ENCODE measurements at places on chromosomes 3 and 15.

DNA sequence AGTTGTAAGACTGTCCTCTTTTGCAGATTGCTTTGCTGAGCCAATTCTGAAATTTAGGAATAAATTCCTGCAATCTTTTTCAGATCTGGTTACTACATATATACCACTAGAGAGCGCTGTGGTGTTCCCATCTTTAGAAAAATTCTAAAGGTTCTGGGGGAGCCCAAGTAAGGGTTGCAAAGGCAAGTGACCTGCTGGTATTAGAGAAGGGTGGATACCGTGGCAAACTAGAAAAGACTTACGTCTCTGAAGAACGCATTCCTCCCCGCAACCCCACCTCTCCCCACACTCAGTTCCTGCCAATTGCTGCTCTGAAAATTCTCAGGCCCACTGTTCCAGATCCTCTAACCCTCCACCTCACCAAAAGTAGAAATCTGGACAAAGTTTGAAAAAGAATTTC is 48.5 kb downstream of the EFHB start:
- DNase-seq, result no peak

GRCh38 chr3:98012979-98013378 is 22.1 kb downstream of the GABRR3 start:
- DNase-seq, result no peak

- DNase-seq, result no peak
Measured at GRCh38 chr3:186260726-186261125, 101.3 kb downstream of the DGKG start.

DNA sequence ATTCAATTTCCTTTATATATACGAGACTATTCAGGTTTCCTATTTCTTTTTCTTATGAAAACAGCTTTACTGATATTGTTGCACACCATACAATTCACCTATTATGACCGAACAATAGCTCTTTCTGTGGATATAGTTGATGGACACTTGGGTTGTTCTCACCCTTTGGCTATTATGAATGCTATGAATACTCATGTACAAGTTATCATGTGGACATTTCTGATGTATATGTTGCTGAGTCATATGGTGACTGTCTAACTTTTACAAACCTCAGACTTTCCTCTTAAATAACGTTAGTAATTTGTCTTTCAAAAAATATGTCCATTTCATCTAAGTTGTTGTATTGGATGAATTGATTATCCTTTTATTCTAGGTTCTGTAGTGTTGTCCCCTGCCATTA is 15.7 kb upstream of the USF3 start:
- no peak for DNase-seq

DNA sequence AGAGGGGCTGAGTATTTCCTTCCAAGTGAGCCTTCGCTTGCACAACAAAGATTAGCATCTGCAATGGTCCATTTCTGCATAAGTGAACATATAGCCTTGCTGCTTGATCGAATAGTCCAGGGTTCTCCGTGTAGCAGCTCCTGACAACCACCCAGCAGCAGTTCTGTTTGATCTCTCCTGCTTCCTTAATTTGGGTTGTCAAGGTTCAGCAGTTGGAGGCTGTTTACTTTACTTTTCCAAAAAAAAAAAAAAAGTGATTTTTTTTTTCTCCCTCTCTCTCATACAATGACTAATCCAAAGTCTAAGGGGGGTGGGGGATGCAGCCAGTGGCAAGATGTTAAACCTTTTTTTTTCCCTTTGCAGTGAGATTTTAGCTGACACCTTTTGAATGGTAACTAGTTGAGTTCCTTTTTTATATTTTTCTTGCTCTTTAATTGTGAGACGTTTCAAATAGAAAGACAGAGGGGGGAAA is 3.6 kb downstream of the FOXP1 start:
- DNase-seq, result peak; percentile 7

GRCh38 chr15:51185213-51186159 is 90.8 kb upstream of the TNFAIP8L3 start:
- DNase-seq, result no peak

DNA sequence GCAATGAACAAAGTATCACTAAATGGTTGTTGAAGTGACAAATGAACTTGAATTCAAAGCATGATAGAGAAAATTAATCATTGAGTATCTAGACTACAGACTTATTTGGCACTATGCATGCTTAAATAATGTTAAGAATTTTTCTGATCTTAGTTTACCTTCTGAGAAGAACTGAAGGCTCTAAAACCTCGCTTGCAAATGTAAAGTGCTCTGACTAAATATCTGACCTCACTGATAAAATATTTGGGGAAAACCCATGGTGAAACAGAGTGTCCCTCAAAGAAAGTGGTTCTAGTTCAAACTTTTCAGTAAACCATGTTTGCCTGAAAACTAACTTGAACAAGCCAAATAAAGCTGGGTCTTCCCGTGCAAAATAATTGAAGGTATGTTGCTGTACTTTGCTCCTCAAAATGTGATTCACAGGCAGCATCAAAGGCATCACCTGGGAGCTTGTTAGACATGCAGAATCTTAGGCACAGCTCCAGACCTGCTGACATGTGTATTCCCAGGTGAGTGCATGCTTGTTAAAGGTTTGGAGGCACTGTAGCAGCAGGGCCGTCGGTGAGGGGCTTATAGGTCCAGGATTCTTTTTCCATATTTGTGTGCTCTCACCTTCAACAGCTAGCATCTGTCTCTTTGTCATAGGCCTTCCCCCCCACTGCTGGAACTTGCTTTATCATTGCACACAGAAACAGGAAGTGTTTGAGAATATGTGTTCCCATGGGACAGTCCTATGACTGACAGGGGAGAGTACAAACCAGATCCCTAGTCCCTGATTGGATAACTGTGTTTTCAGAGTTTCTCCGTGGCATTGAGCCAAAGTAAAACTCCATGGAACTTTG is 524.2 kb upstream of the LMCD1 start:
- no peak for DNase-seq

GRCh38 chr3:156551746-156552145 is 3.2 kb downstream of the SSR3 start:
- no peak for DNase-seq

DNA sequence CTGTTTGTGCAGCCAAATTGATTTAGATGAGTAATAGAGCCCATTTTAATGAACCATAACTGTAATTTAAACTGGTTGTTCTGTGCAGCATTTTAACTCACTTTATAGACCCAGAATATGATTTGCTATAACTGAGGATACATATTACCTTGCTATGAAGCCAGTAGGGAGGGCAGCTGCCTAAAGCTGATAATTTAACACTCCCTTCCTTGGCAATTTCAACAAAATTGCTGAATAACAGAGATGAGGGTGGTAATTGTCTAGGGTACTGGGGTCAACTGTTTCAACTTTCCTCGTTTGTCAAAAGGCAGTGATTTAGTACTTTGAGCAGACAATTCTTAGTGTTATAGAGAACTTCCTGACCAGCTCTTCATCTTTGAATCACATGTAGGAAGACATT is 304.9 kb upstream of the POU1F1 start:
- no peak for DNase-seq

DNA sequence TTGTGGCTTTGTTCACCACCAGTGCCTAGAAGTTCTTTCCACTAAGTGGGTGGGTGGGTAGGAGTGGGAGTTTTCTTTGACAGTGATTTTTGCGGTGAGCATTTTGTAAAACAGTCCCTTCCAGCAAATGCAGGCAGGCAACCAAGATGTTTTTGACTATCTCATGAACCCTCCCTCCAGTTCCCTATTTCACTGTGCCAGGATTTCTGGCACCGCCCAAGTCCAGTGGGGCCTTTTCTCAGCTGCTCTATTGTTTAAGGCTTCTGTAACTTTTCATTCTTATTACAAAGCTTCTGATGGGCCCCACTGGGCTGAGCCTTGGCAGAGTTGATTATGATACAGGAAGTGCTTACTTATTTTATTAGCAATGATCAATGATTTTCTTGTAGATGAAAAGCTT is 236.0 kb downstream of the EDEM1 start:
- DNase-seq, result no peak
